Activated T-helper 1 cell treated with anti-CD3 and anti-CD28 coated beads, Interleukin-2, amount 50 U/mL, for 16 hours (primary cell): ENCODE measurements at places on chromosomes 3 and 15.

DNA sequence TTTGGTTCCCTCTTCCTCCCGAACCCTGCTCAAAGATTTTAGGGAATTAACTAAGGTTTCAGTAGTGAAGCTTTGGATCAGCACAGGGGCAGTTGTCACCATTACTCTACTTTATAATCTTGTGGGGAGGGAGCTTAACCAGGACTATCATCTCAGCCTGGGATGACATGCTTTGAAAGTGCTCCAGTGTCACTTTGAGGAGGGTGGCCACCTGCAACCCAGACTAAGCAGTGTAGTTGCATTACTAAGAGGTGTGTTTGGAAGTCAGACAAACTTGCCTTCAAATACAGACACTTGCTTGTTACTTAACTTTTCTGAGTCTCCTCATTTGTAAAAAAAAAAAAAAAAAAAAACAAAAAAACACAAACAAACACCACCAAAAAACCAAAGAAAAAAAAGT, 340.3 kb upstream of the TBL1XR1 start:
- DNase-seq: no peak

- DNase-seq: peak; percentile 77
Measured at GRCh38 chr15:38564557-38565286, at the start of gene RASGRP1. TSS of gene RASGRP1 (minus strand) at chr15:38564814. CDS start at chr15:38564628, 186 bp downstream.

GRCh38 chr15:98889930-98890695, 117.5 kb downstream of the PGPEP1L start:
- DNase-seq: no peak

DNA sequence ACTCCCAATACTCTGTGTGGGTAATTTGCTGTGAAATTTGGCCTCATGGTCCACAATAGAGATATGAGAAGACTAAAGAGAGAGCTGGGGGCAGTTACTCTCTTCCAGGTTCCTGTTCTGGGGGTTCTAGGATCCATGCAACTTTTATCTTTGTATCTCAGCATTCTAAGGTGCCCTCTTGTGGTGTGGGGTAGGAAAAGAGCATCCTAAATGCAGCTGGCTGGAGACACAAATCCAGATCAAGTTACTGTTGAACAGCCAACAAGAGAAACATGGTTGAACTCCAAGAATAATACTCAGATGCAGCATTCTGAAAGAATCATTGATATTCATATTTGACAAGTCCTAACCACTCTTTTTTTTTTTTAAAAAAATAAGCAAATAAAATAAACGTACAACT, 238.2 kb downstream of the GREM1 start:
- DNase-seq: no peak

- DNase-seq: no peak
Measured at GRCh38 chr15:47987908-47988532, 132.8 kb upstream of the SLC24A5 start.

DNA sequence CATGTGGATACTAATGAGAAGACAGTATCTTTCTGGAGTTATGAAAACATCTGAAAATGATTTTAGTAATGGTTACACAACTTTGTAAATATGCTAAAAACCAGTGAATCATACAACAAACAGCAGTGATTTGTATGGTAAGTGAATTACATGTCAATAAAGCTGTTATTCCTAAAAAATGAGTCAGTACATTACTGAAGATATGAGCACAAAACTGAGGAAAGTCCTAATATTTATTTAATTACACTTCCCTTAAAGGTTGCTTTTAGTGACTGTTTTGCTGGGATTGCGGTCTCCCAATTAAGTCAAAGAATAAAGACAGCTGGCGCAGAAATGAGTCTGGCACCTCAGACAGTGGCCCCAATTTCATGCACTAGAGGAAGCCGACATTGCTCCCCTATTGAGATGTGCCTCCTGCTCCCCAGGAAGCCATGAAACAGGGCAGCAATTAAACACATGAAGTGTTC, 50.9 kb upstream of the FSIP1 start:
- DNase-seq: no peak

GRCh38 chr3:13092621-13093617, 19.7 kb upstream of the IQSEC1 start:
- no peak for DNase-seq

DNA sequence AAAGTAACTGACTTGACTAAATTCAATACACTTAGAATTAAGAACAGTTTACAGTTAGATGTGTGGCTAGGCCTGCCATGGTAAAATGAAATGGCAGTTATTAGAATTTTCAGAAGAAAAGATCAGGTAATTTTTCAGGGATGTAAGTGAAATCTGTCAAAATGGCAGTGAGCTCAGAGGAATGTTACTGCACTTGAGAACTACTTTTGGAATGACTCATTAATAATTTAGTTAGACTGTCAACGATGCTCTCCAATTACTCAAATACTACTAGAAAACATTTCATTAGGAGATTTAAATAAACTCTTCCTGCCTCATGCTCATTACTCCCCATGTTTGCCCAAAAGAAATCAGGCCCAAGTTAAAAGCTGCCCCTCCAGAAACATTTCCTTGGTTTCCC, 84.4 kb downstream of the RFTN1 start:
- DNase-seq: no peak

DNA sequence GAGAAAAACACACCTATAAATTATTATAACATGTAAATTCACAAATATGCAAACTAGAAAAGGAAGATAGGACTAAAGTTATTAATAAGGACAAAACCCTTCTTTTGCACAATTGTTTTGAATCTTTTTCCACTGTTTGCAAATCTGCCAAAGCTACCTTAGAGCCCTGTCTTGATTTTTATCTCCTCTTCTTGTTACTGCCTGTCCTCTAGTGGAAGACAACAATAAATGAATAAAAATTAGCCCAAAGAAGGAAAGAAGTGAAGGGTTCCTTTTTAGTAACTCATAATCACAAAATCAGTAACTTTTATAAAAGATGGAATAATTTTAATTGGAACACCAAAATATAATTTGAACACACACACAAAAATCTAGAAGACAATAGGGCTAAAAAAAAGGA, 2.7 kb downstream of the CD200R1 start:
- DNase-seq: no peak

GRCh38 chr15:101307048-101307896, 12.2 kb upstream of the SNRPA1 start:
- DNase-seq: no peak

- DNase-seq: no peak
Measured at GRCh38 chr3:43583481-43583880, 38.3 kb downstream of the ANO10 start.

GRCh38 chr3:139527265-139527664, 12.3 kb downstream of the RBP1 start:
- no peak for DNase-seq

DNA sequence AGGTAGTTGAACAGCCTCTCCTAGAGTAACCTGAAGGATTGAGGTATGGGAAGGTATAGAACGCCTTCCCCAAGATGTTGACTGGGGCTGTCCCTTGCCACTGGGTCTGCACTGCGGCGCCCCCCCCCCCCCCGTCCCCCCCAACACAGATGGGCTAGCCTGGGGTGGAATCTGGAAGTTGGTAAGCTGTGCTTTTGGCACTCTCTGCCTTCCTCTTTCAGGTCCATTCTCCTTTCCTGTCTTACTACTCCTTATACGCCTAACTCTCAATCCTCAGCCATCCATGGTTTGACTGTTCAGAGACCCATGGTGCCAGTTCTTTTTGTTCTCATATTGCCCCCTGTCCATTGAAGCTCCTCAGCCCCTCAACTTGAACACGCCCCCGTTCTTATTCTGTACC, 42.8 kb downstream of the MAP2K1 start:
- no peak for DNase-seq

GRCh38 chr15:91061997-91062396, 38.1 kb upstream of the SV2B start:
- no peak for DNase-seq

DNA sequence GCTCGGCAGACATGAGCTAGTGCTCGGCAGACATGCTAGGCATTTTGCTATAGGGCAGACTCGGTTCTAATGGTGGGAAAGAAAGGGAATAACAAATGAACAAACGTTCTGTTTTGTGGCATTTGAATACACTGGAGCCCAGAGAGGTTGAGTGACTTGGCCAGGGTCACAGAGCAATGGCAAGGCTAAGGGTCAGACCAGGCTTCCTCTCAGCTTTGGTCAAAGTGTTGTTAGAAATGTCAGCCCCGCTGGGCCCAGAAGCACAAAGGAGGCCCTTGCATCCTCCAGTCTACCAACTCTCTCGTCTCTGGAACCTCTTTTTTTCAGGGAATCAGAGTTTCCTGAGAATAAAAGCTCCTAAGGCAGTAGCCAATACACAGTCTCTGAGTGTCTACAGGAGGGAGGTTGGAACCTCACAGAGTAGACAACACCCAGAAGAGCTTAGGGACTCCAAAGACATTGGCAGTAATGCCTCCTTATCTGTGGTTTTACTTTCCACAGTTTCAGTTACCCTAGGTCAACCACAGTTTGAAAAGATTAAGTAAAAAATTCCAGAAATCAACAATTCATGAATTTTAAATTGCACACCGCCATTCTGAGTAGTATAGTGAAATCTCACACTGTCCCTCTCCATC, 47.3 kb downstream of the SSUH2 start:
- no peak for DNase-seq

DNA sequence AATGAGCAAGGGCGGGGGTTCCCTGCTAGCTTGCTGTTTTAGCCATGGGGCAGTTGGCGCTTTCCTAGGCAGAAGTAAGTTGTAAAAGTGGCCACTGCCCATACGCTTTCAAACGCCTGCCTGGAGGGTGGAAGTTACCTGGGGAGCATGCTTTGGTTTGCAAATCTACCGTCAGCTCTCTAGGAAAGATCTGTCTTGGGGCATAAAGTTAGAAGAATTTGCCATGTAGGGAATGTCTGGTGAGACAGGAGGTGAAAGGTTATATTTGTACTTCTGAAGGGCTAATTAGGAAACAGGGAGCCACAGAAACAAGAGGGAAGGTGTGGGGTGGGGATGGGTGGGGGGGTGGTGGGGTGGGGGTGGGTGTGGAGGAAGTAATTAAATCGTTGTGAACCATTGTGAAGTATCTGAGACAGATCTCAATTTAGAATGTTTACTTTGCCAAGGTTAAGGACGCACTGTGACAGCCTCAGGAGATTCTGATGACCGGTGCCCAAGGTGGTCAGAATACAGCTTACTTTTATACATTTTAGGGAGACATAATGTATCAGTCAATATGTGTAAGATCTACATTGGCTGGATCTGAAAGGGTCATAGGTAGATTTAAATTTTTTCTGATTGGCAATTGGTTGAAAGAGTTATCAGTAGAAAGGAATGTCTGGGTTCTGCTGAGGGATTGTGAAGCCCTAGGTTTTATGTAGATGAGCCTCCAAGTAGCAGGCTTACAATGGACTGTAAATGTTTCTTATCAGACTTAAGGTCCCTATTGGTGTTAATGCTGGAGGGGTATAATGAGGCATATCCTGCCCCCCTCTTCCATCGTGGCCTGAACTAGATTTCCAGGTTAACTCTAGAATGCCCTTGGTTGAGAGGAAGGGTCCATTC, 62.0 kb upstream of the GCNT3 start:
- DNase-seq: no peak

GRCh38 chr3:4588466-4588865, 95.3 kb downstream of the ITPR1 start:
- DNase-seq: no peak

DNA sequence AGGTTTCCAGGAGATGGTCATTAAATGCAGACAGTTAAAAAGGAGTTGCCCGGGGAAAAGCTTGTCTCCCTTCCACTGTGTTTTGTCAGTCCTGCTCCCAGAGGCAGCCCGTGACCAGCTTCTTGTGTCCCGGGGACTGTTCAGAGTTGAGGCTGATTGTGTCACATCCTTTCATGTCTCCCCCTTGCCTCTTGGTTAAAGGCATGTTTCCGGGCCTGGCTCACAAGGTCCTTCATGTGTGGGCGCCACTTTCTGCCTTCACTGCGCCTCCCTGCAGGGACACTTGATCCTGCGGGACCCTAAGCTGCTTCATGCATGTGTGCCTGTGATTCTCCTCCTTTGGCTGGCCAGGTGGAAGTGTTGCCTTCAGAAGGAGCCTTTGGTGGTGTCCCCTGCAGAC, 9.2 kb downstream of the CHCHD6 start:
- DNase-seq: no peak

GRCh38 chr3:115415246-115415996, 207.9 kb upstream of the GAP43 start:
- DNase-seq: no peak

GRCh38 chr3:124861041-124861440, 26.1 kb downstream of the ITGB5 start:
- DNase-seq: no peak

DNA sequence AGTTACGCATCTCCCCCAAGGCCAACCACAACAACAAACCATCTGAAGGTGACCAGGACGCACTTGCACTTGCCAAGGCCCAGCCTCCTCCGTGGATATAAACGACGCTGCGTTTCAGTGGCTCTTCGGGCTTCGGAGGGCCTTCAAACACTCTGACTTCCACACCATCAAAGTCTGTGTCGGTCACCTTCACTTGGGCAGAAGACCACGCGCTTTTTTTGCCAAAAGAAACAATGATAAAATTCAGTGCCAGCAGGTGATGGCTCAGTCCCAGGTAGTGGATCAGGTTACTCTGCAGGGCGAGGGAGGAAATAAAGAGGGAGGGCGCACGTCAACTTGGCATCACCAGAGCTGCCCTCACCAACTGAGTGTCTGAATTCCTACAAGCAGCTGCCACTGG, 63.0 kb downstream of the NCEH1 start:
- DNase-seq: no peak

DNA sequence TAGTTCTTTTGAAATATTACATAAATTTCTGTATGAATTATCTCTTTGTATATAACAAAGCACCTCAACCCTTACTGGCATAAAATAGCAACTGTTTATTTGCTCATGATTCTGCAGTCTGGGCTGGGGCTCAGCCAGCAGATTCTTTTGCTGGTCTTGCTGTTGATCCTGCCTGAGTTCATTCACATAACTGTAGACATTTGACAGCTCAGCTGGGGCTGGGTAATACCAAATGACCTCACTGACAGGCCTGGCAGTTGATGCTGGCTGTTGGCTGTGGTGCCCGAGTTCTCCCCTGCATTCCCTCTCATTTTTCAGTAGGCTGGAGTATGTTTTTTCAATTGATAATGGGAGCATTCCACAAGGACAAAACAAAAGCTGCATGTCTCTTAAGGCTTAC, 449.9 kb upstream of the GOLIM4 start:
- DNase-seq: no peak

DNA sequence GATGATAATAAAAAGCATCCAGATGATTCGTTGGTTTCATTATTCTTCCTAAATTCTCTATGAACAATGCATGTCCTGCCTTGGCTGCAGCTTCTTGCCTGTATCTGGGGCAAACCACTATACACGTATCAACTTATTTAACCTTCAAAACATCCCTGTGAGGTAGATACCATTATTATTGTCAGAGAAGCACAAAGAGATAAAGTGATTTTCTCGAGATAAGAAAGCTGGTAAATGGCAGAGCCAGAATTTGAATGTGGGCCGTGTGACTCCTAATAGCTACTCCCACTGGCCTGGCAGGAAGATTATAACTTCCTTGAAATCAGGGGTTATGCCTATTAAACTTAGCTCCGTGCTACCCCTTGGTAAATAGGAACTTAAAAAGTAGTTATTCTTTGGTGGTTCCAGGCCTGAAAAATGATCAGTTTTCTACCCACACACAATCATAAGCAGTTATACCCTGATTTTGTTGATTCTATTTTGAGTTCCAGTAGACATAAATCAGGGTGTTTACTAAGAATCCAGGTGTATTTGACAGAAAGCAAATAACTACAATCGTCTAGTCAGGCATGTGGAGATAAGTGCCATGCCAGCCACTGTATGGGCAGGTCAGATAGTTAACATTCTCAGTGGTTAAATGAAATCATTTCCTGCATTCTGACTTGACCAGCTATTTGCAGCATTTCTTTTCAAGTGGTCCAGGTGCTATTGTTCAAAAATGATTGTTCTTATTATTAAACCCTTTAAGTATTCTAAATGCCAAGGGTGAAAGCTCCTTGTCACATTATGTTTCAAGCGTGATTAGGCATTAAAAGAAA, 99.2 kb upstream of the LRRN1 start:
- DNase-seq: no peak
